ENCODE measurements at places on chromosomes 3 and 15.

DNA sequence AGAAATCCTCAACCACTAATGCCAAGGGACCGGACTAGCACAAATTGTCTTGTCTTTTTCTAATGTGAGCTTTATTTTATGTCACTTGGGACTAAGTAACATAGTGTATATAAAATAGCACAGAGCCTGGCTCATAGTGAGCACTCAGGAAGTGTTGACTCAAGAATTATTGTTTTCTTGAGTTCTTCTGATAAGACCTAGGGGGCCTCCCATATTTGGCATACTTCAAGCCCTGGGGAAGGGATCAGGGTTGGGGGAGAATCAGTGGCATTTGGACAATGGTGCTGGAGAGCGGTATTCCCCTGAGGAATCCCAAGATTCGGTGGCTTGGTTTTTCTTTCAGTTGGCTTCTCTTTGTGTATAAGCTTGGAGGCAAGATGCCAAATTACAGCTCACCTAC is 19.4 kb downstream of the ZNF80 start:
- no peak for DNase-seq

DNA sequence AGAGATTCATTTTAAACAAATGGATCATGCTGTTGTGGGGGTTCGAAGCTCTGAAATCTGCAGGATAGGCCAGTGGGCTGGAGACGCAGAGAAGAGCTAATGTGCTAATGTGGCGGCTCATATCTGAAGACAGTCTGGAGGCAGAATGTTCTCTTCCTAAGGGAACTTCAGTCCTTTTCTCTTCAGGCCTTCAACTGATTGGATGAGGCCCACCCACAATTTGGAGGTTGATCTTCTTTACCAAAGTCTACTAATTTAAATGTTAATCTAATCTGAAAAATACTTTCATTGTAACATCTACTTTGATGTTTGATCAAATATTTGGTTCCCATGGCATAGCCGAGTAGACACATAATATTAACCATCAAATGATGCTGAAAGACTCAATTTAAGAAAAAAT is 940.2 kb downstream of the ROBO1 start:
- no peak for DNase-seq

- DNase-seq, result no peak
These were observed 48.3 kb downstream of the SST start for GRCh38 chr3:187621881-187622280.

DNA sequence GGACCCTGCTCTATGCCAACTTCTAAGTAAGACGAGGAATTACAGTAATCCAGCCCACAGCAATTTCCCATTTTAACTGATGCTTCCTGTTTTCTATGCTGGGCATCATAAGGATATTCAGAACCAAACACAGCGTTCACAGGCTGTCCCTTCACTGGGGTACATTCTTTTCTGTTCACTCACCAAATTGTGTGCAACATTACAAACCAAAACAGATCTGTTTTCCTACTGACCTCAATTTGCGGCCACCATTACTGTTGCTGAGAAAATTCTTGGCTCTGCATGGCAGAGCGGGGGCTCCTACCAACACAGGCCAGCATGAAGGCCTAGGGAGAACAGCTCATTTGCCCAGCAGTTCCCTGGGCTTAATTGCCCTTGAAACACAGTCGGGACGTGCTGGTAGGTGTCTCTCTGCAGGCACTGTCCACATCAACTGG is 76.5 kb downstream of the MYO1E start:
- DNase-seq, result no peak

- DNase-seq, result no peak
These were observed at the start of gene DNAH12 for GRCh38 chr3:57544181-57545125. Gene DNAH12 (minus strand): TSS chr3:57544344. CDS start chr3:57542870, 1,474 bp downstream.

DNA sequence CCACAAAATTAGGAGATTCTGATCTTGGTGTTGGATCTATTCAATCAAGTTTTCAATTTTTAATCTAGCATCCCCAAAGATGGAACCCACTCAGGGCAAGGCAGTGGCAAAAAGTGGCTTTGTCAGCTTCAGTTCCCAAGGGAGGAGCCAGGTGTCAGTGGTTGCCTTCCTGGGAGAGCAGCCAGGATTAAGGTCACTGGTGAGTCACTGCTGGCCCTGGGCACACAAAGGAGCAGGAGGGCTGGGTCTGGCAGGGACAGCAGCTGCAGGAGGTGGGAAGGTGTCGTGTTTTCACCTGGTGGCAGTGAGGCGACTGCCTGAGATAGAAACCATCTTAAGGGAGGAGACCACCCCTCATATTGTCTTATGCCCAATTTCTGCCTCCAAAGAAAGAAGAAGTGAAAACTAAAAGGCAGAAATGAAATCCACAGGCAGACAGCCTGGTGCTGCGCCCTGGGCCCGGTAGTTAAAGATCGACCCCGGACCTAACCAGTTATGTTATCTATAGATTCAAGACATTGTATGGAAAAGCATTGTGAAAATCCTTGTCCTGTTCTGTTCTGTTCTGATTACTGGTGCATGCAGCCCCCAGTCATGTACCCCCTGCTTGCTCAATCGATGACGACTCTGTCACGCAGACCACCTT is 5.9 kb upstream of the KLHL25 start:
- no peak for DNase-seq

DNA sequence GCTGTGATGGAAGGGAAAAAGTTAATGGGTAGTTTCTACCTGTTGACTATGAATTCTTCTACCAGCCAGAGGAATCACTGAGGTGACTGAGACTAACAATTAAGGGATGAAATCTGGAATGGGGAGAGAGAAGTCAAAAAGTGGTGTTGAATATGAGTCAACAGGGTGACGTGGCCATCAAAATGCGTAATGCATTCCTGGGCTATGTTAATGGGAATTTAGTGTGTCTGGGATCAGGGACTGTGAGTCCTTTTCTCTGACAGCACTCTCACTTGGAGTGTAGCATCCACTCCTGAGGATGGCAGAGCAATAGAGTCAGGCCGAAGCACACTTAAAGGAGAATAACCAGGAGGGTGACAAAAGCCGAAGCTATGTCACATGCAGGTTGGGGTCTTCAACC is 60.4 kb downstream of the MESD start:
- DNase-seq, result no peak

Measured in CD4-positive, alpha-beta T cell treated with Interleukin-6 at 100 ng/mL for 8 hours (primary cell).